ENCODE measurements at places on chromosomes 6 and 20.

DNA sequence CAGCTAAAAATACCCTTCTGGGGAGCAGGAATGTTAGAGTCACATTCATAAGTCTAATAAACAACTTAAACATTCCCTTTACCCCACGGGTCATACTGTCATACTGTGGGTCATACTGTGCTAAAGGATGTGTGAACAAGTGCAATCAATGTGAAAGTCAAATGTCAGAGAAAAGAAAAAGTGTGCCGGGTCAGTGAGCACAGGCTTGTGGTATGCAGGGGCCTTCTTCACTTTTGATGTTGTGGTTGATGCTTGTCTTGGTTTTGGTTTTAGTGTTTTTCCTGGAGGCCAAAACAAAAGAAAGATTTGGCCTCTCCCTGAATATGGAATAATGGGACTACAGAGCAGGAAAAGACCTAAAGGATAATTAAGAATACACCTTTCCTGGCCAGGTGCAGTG, 267.9 kb upstream of the PLN start:
- DNase-seq = no peak

DNA sequence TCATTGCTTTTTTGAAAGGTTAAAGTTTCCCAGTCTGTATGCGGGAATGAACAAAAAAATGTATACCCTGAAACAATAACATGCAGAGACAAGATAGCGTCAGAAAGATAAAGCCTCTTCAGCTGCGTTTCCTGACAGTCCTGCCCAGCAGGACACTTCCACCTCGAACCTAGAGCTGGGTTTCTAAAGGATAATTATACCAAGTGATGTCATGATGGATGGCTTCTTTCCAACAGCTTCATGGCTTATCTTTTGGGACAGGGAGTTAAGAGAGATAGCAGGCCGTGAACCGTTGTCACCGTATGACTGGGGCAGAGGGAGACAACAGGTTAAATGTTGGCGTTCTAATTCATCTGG, 267.6 kb upstream of the SGK1 start:
- no peak for DNase-seq

DNA sequence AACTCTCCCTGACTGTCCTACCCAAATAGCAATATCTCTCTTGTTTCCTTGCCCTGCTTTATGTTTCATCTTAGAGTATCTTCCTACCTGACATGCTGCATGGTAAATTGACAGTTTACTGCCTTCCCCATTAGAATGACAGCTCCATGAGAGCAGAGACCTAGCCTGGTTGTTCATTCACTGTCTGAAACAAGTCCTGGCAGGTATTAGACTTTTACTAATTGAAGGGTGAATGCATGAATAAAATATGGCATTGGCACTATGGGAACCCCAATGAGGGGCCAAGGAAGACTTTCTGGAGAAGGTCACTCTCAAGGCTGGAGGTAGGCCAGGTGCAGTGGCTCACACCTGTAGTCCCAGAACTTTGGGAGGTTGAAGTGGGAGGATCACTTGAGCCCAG, 3.8 kb upstream of the CITED2 start:
- DNase-seq = no peak

DNA sequence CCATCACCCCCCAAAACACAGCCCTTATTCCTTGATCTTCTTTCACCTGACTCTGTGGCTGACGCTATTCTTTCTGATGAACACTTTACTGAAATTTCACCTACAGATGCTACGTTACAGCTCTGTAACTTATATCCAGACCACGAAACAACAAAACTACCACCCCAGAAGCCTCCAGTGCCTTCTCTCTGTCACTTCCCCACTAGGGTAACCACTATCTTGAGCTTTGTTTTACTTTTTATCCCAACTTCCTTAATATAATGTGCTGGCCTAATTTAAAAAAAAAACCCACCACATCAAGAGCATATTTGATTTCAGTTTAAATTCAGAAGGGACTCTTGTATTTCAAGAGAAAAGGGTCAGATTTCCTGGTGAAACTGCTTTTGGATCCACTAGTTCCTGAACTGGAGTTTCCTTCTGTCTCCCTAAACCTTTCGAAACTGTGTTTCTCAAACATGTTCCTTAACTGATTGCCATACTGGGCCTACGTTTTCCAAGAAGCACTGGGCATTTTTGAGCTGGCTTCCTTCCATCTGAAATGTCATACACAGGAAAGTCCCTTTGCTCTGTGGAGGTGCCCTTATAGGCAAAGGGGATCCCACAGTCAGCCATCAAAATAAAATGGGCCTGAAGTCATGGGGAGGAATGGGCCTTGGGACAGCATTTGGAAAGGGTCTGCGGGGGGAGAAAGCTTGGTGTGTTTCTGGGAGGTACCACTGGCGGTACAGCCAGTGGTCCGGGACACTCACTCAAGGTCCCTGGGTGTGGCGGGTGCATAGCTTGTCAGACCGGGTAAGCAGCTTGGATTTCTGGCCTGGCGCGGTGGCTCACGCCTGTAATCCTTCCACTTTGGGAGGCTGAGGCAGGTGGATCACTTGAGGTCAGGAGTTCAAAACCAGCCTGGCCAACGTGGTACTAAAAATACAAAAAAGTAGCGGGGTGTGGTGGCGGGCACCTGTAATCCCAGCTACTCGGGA, 25.8 kb upstream of the RTF2 start:
- DNase-seq = no peak

DNA sequence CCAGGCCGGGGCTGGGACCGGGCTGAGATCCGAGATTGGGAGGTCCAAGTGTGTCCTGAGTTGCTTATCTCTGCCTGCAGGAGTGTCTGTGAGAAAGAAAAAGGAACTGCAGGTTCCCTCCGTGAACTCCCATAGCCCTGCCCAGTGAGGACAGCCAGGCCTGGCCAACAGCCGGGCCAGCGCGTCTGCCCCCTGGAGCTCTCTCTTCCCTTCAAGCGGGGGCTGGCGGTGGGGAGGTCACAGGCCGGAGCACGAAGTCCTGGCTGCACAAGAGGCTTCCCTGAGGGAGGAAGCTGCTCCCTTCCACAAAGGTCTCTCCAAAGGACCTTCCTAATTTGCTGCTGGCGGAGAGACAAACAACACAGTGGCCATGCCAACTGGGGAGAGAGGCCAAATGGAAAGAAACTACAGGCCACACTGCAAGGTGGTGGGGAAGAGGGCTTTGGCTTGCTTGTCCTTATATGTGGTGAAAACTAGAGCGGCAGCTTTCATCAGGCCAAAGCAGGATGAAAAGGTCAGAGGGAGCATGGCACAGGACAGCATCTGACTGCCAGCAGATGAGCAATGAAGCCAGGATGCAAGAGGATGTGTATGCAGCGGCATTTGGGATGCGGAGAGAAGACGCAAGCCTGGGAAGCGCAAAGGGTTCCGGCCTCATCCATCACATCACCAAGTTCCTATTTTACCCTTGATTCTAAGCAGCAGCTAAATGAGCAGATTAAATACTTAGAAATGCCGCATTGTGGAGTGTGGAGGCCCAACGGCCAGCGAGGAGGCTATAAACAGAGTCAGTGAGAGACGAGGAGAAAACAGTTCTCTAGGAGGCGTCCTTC, 260.0 kb downstream of the ERMARD start:
- DNase-seq = no peak

DNA sequence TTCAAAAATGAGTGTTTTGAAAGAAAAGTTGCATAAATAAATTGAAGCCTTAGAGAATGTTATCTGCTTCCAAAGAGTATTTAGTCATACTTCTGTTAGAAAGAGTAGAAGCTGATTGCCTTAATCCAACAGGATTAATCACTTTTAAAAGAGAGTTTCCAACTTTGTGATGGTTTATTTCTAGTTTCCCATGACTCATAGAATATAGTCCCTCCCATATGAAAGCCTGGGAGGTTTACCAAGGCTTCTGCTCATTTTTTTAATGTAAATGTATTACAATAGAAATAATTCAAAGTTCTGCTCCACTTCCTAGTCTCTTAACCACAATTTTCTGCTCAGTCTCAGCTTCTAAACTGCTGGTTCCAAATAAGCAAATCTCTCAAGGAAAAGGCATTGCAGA, 118.0 kb upstream of the IRAK1BP1 start:
- DNase-seq = no peak

DNA sequence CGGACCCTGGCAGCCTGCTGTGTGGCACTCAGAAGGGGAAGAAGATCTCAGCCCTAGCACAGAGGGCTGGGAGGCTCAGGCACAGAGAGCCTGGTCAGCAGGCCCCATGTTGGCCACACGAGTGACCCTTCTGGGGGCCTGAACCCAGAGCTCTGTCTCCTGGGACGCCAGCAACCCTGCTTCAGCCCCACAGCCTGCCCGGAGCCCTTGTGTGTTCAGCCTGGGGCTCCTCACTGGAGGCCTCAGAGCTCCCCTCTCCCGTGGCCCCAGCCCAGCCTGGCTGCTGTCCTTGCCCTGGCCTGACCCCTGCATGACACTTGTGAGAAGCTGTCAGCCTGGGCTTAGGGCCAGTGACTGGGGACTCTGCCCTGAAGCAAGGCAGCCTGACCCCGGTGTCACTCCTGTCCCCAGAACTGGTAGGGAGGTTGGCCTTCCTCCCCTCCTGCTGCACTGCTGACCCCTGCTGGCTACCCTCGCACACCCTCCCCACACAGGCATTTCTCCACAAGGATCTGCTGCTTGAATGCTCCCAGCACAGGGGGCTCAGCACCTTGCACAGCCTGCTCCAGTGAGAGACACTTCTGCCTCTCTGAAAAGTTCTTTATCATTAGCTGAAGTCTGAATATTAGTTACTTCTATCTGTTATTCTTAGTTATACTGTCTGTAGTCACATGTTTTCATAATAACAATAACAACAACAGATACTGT, 15.4 kb upstream of the IP6K3 start:
- DNase-seq = no peak

DNA sequence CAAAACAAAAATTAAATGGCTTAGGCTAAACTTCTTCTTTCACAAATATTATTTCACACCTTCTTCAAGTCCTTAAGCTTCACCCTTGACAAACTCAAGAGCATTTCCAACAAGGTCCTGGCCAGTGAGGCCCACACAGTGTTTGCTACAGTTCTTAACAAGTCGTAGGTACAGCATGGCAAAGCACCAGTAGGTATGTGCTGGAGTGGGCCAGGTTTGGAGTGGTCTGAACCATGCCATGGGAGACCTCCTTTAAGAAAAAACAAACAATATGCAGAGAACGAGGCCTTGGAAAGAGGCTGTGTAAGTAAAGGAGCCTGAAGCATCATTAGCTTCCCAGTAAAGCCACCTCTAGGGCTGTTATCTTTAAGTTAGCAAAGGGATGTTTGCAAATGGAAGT, 154.3 kb upstream of the SNX9 start:
- DNase-seq = no peak

DNA sequence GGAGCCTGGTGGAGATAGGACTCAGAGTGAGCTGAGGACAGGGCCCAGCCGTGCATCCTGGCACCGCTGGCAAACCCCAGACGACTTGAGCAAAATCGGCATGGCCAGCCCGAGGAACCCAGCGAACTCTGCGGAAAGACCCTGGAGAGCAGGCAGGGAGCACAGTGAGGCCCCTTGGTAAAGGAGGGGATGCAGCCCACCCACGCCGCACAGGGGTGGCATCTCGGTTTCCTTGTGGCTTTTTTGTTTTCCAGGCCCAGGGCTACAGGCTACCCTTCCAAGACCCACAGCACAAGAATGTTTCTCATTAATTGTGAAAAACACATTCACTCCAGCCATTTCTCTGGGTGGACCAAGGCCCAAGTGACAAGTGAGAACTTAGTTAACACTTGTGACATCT, 71.4 kb downstream of the BMP7 start:
- no peak for DNase-seq

- no peak for DNase-seq
These were observed 329.1 kb upstream of the QKI start for GRCh38 chr6:163085426-163085825.

GRCh38 chr6:43992126-43992663, 135.1 kb downstream of the MRPL14 start:
- DNase-seq = no peak

GRCh38 chr6:5113096-5113495, 28.0 kb downstream of the PPP1R3G start:
- no peak for DNase-seq

GRCh38 chr6:155452576-155452975, 3.1 kb downstream of the NOX3 start:
- no peak for DNase-seq

DNA sequence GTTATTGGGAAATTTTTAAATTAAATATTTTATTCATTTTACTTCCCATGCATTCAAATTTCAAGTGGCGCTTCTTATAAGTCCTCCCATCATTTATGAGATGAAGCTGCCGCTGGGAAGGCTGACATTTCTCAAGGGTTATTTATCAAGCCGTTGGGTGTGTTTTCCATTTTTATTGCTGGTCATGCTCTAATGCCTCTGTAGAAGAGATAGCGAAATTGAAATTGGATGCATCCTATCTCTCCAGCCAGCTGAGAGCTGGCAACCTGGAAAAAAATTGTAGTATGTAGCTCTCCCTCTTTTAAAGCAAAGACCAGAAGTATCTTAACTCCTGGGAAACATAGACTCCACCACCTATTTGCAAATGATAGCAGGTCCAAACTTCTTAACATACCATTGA, 135.9 kb downstream of the C6orf118 start:
- no peak for DNase-seq

DNA sequence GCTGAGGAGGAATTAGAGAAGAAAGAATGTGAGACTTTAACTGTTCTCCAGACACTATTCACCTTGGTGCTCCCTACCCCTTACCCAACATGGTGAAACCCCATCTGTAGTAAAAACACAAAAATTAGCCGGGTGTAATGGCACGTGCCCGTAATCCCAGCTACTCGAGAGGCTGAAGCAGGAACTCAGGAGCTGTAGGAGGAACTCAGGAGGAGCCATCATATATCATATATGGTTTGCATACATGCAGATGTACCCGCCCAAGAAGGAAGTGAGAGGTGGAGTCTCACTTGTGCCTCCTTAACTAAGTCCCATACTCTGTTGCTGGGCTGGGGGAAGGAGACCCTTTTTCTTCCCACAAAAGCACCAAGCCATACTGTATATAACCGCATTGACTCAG, 35.5 kb upstream of the ME1 start:
- DNase-seq = no peak

DNA sequence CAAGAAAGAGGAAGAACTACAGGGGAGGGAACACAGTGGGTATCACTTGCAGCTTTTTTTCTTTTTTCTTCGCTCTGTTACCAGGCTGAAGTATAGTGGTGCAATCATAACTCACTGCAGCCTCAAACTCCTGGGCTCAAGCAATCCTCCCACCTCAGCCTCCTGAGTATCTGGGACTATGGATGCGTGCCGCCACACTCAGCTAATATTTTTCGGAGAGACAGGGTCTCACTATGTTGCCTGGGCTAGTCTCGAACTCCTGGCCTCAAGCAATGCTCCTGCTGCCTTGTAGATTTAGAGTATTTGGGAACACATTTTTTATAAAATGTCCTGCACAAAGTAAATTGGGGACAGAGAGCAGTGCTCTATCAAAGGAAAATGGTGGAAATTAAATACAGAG, 28.3 kb downstream of the PARD6B start:
- no peak for DNase-seq

DNA sequence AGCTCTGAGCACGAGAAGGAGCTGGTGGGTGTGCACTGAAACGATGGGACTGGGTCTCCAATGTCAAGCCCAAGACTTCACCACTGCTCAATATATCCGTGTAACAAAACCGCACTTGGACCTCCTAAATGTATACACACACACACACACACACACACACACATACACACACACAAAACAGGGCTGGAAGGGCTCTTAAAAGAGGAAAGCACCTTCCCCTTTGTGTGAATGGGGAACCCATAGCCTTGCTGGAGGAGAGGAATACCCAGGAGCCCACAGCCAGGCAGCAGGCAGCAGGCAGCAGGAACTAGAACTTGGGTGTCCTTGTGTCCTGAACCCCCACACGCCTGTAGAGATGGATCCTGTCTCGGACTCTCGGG, 29.8 kb downstream of the TGM2 start:
- DNase-seq = no peak

GRCh38 chr6:31775184-31775583, 1.9 kb downstream of the VWA7 start:
- DNase-seq = no peak

Data from CD4-positive, alpha-beta T cell treated with Interleukin-4 for 4 hours (primary cell).